ENCODE measurements at places on chromosomes 4 and X.

- DNase-seq, result no peak
Observed at GRCh38 chrX:24828600-24828999, 134.9 kb downstream of the POLA1 start.

GRCh38 chr4:74598611-74599325 lies 153.8 kb downstream of the AREG start:
- no peak for DNase-seq

GRCh38 chr4:11596989-11597388 lies 168.3 kb upstream of the HS3ST1 start:
- DNase-seq, result no peak

DNA sequence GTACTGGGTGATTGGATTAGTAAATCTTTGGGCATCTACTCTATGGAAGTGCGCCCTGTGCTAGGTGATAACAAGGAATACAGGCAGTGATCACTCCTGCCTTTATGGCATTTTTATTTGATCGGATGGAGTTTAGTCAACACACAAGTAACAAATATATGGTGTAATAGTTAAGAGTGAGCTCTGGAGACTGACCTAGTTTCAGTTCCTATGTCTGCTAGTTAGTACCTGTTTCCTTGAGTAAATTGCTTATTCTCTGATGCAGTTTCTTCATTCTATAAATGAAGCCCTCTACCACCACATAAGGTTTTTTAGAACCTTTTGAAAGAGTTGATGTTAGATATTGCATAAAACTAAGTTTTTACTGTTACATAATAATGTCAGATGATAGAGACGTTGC lies 134.6 kb downstream of the KDM6A start:
- no peak for DNase-seq

- DNase-seq, result no peak
Observed at GRCh38 chr4:27085396-27085795, 224.8 kb downstream of the STIM2 start.

DNA sequence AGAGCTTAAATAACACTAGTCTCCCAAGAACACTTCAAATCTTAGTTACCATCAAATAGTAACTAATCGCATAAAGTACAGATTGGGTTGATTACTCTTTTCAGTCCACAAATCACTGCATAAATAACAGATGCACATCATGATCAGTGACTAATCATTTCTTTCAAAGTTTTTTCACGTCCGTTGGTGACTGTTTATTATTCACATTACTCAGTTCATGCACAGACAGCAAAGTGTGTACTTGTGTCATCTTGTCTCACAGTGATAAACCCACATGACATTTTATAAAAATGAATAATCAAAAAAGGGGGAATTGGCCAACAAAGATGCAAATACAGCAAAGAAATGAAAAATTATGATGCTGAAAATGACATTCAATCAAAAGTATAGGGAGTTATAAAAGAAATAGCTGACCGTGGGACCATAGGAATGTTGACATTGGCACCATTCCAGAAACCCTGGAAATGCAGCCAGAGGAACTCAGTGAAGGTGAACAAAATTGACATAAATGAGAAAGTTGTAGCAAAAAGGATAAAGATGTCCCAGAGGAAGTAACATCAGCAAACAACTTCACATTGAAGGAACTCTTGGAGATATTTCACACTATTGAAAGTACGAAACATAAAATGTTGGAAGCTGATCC lies 161.5 kb downstream of the SOX3 start:
- peak; percentile 41 for DNase-seq

All from Panc1 (cell line).